Articular chondrocyte of knee joint (primary cell): ENCODE measurements at places on chromosomes 3 and 15. TPM values are rescaled to one million over a fixed set of nuclear protein-coding genes. Genes with fewer than 3 reads are reported as not detected.

The CSNK1G1 gene
- 23.0 and 41.2 TPM in 2 replicates for total RNA-seq

The LRRC15 gene
- 7.1 and 29.7 TPM in 2 replicates for total RNA-seq

The CLEC3B gene
- total RNA-seq, result 44.4 and 95.3 TPM in 2 replicates

The TKT gene
- 343 and 431 TPM in 2 replicates for total RNA-seq

The CSPG4 gene
- total RNA-seq, result 144 and 158 TPM in 2 replicates

The PPP1R14D gene
- total RNA-seq, result not detected in 2 replicates

The STRA6 gene
- total RNA-seq, result 0.39 and 0.86 TPM in 2 replicates
